ENCODE measurements at places on chromosomes 2 and 18. TPM values are rescaled to one million over a fixed set of nuclear protein-coding genes. Genes with fewer than 3 reads are reported as not detected.

The CRYGD gene
- not detected for total RNA-seq

The ABCG8 gene
- total RNA-seq, result not detected

The HES6 gene
- 1.6 TPM for total RNA-seq

The GGCX gene
- total RNA-seq, result 62.5 TPM

The HOXD8 gene
- total RNA-seq, result not detected

The DNAJB2 gene
- 74.1 TPM for total RNA-seq

The LRRTM1 gene
- total RNA-seq, result under 0.01 TPM

The HRH4 gene
- not detected for total RNA-seq

The POLR1A gene
- total RNA-seq, result 10.6 TPM

The SERPINB8 gene
- 3.8 TPM for total RNA-seq

The STPG4 gene
- total RNA-seq, result 1.2 TPM

The SPATA3 gene
- total RNA-seq, result not detected

The NABP1 gene
- total RNA-seq, result 42.3 TPM

The CNDP1 gene
- not detected for total RNA-seq

The CFC1 gene
- not detected for total RNA-seq

The PAX8 gene
- 1.6 TPM for total RNA-seq

The FSHR gene
- total RNA-seq, result 0.39 TPM

The ZAP70 gene
- total RNA-seq, result not detected

The DSG3 gene
- 32.2 TPM for total RNA-seq

The CSRNP3 gene
- 7.5 TPM for total RNA-seq

The ARHGAP15 gene
- total RNA-seq, result not detected

The FLACC1 gene
- total RNA-seq, result 0.54 TPM

The ANKRD23 gene
- total RNA-seq, result 2.4 TPM

The MEX3C gene
- total RNA-seq, result 84.9 TPM

The IL36G gene
- total RNA-seq, result not detected

The CYRIA gene
- total RNA-seq, result 5.5 TPM

The GAD1 gene
- 4.3 TPM for total RNA-seq

The TBR1 gene
- not detected for total RNA-seq

The PLEKHH2 gene
- total RNA-seq, result 1.8 TPM

The ANO7 gene
- total RNA-seq, result not detected
